ENCODE measurements at places on chromosomes 11 and 22.

GRCh38 chr11:65931773-65932557 lies 12.7 kb downstream of the DRAP1 start:
- DNase-seq = no peak

DNA sequence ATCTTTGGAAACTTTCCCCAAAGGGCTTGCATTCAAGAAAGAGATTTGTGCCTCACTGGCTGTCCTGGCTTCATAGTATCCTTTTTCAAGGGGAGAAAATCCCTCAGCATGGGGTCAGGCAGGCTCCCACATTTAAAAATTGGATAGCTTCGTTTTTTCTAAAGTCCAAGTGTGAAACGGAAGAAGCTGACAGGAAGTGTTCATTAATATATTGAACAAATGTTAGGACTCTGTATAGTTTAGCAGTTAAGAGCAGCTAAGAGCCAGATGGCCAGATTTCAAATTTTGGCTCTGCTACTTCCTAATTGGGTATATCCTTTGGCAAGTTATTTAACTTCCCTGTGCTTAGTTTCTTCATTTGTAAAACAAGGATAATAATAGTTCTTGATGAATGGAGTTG lies 354.9 kb upstream of the FAT3 start:
- DNase-seq = no peak

- no peak for DNase-seq
Measured at GRCh38 chr11:122882189-122882856, at the start of gene JHY. JHY (plus strand) TSS chr11:122882759; CDS start chr11:122885850, 3,091 bp downstream.

DNA sequence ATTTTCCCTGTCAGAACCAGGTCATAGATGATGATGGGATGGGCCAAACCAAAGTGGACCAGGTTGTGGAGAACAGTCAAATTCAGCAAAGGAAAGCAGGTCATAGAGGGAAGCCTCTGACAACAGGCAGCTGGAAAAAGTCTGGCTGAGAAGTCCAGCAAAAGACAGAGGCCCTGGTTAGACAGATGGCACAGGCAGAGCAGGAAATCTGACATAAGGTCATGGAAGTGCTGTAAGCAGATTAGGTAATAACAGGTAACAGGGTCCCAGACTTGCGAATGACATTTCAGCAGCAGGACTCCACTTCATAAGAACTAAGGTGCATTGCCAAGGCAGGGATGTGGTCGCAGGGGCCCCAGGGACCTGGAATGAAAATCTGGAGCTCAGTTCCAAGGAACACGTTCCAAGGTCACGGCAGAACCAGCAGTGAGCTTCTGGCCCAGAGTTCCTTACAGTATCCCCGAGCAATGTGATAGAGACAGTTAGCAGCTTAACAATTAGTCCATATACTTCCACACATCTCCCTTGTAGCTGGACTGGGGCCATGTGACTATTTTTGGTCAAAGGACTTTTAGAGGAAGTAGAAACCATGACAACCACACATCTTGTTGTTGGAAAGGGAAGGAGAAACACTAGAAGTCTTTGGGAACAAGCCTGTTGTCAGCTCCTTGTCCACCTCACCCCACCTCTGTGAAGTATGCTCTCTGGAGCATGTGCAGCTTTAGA lies 75.4 kb downstream of the ME3 start:
- DNase-seq = no peak

DNA sequence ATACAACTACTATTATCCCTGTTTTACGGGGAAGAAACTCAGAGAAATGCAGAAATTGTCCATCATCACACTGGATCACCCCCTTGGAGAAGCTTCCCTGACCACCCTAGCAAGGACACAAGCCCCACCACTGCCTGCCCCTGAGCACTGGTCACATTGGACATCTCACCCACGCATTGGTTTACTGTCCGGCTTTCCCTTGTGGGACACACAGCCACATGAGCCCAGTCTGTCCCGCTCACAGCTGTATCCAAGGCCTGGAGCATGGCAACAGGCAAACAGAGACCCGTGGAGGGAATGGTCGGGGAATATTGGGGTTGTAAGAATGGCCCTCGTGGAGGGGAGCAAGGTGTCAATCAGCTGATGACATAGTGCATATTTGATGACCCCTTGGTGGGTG lies 42.7 kb upstream of the FGF3 start:
- no peak for DNase-seq

GRCh38 chr22:49094151-49094550 lies 733.5 kb downstream of the BRD1 start:
- no peak for DNase-seq

GRCh38 chr11:45698777-45699497 lies 33.5 kb upstream of the CHST1 start:
- DNase-seq = no peak

GRCh38 chr11:59224351-59224928 lies 11.7 kb upstream of the MPEG1 start:
- no peak for DNase-seq

DNA sequence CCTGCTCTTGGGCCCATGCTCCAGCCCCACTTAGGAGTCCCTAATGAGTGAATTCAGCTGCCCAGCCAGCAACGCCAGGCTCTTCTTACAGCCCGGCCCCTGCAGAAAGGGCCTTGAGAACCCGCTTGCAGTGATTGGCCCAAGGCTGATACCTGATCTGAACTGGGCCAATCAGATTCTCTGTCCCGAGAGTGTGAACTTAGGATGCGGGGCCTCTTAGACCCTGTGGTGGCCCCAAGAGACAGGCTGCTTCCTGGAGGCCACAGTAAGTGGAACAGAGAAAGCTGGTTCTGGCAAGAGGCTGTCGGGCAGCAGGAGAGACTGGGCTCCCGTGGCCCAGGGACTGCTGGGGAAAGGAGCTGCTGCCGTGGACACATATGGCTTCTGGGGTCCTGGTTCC lies 11.5 kb downstream of the VSTM5 start:
- DNase-seq = no peak

- DNase-seq = no peak
Measured at GRCh38 chr22:20399866-20400605, 6.1 kb downstream of the ZNF74 start.

DNA sequence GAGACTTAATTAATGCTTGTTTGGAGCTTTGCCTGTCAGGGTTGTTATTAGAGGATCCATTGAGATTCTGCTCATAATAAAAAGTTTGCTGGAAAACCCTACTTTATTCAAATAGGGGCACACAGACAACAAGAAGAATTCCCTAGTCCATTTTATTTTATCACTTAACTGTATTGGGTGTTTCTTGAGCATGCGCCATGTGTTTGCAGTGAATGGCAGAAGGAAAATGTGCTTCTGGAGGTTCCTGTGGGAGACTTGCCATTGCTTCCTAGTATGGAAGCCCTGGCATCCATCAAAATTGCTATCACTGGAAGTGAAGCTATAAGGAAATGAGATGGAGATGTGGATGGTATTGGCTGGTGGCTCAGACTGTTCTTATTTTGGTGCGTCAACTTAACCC lies 106.6 kb upstream of the GALNT18 start:
- no peak for DNase-seq

DNA sequence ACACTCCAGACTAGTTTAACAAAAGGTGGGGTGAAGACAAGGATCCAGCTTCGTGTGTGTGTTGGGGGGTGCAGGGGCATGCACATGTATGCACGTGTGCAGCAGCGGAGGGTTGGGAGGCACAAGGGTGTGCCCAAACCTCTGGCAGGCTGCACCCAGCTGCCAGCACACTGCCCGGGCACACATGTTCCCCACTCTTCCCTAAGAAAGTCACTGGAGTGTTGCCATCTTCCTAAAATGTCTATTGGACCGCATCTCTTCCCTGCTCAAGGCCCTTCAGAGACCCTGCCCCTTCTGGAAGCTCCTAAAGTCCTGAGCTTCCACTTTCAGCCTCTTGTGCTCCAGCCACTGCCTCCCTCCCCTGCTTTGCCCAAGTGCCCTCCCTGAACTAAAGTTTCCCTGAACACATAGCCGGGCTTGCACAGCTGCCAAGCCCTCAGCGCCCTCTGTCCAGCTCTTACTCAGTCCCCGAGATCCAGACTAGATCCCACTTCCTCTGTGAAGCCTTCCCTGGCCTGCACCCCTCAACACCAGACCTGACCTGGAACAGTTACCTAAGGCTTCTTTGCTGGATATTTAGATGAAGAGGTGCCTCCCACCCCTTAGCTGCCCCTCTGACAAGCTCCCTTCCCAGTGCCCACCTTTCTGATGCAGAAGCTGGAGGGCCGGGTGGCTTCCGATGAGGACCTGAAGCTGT lies 6.0 kb downstream of the CFL1 start:
- no peak for DNase-seq

- DNase-seq = no peak
Measured at GRCh38 chr11:9568161-9568853, 5.2 kb upstream of the WEE1 start.

GRCh38 chr22:30356449-30357235 lies at the start of the genes CCDC157 and SF3A1:
CCDC157 (plus strand) TSS chr22:30357007; CDS start chr22:30366001, 8,994 bp downstream.
SF3A1 (minus strand) TSS chr22:30356894; CDS start chr22:30356792, 102 bp downstream.
- peak; percentile 84 for DNase-seq

DNA sequence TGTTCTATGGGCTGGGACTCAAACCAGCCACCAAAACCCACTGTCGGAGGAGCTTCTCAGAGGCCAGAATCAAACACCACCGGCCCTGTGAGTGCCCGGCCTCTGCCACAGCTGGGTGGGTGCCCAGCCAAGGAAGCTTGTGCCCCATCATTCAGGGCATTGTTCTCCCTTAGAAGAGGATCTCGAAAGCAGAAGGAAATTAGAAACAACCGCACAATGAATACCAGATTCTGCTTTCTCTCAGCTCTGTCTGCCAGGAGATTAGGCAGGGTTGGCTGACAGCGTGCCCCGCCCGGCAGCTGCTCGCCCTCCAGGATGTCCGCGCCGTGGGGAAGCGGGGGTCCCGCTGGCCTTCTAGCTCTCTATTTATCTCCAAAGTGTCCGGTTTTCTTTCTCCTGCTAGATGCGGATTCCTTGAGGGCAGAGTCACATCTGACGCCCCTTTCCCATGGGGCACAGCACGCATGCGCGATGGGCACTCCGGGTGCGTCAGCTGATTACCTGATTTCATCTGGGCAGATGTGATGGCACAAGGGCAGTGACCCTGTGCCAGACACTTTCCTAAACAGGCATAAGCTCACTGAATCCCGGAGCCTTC lies 25.5 kb downstream of the SCGB1A1 start:
- no peak for DNase-seq

DNA sequence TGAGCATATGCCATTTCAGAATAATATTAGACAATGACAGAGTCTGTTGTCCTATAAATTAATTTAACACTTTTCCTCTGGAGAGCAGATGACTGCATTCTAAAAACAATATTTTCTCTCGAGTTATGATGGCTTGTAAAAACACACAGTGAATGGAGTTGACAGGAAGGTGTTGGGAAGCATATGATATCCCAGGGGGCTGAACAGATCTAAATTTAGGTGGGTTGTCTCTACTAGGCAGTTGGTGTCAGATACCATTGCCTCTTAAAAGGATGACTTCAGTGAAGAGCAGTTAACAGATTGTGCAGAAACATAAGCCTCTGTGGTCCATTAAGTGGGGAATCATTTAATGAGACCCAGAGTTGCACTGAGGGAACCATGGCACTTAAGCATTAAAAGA lies 30.7 kb downstream of the SVIP start:
- DNase-seq = no peak

- peak; percentile 83 for DNase-seq
Measured at GRCh38 chr22:47151490-47151889, 389.0 kb downstream of the TBC1D22A start.

DNA sequence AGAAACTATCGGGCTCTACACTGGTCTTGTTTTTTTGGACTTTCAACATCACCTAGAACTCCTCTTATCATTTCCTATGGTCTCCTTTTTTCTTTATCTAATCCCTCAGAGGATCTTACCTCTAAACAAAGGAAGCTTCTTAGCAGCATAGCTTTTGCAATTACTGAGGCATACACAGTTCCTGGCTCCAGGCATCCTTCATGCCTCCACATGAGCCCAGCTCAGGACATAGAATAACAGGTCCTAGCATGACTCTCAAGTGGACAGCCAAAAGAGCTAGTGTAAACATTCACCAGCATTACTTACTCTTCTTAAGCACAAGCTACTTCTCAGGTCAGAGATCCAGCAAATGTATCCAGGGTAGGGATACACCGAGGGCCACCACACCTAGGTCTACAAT lies 17.1 kb downstream of the CFAP300 start:
- DNase-seq = no peak

DNA sequence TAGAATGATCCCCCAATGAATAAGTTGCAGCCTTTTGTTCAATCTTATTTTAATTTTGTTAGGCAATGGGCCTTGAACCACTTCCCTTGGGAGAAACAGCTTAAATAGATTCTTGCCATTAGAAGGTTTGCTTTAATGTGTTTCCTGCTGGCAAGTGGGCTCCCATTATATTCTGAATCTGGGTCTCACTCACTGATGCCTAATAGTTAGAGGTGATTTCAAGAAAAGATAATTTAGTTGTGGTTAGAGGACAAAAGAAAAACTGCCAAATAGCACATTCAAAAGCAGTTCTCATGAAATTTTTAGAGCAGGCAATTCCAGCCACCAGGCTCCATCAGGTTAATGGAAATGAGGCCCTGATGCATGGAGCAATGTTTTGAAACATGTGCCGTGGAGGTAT lies 362.6 kb upstream of the CHORDC1 start:
- no peak for DNase-seq

DNA sequence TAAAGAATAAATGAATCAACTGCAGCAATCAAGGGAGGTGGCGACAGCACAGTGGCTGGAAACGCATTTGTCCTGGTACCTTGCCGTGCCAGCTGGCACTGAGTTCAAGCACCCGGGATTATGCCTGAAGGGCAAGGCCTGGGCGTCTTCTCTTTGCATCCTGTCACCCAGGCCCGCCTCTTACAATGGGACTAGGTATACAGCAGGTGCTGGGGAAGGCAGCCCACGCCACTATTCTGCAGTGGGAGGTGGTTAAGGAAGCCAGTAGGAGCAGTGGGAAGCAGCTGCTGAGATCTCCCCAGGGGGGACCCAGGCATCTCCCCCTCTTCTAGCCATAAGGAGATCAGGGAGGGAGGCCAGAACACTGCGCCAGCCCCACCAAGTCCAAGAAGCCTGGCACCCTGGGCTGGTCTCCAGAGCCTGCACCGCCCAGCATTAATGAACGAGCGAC lies 15.3 kb upstream of the BAIAP2L2 start:
- DNase-seq = no peak

DNA sequence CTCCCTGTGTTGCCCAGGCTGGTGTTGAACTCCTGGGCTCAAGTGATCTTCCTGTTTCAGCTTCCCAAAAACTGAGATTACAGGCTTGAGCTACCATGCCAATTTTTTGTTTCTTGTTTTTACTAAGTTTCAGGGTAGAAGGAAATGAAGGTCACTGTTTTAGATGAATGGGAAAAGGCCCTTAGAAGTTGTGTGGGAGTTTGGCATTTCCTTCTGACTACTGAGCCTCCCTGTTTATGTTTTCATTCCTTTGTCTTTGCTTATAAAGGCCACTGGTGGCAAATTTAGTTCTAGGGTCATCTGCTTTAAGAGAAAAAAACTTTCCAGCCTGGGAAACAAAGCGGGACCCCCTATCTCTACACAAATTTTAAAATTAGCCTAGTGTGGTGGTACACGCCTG lies 22.1 kb downstream of the SRPRA start:
- no peak for DNase-seq

- DNase-seq = no peak
Measured at GRCh38 chr22:22122348-22123117, 122.1 kb upstream of the VPREB1 start.

GRCh38 chr11:20729597-20730105 lies 60.3 kb downstream of the NELL1 start:
- DNase-seq = no peak

- DNase-seq = no peak
Measured at GRCh38 chr22:28229566-28230485, 310.8 kb upstream of the PITPNB start.

- no peak for DNase-seq
Measured at GRCh38 chr22:31287818-31288495, 4.3 kb downstream of the PIK3IP1 start.

Measured in HT1080 (cell line).